ENCODE measurements at places on chromosomes 6 and 20. TPM values are rescaled to one million over a fixed set of nuclear protein-coding genes. Genes with fewer than 3 reads are reported as not detected.

The PLAGL1 gene
- total RNA-seq = 13.1 TPM

DNA sequence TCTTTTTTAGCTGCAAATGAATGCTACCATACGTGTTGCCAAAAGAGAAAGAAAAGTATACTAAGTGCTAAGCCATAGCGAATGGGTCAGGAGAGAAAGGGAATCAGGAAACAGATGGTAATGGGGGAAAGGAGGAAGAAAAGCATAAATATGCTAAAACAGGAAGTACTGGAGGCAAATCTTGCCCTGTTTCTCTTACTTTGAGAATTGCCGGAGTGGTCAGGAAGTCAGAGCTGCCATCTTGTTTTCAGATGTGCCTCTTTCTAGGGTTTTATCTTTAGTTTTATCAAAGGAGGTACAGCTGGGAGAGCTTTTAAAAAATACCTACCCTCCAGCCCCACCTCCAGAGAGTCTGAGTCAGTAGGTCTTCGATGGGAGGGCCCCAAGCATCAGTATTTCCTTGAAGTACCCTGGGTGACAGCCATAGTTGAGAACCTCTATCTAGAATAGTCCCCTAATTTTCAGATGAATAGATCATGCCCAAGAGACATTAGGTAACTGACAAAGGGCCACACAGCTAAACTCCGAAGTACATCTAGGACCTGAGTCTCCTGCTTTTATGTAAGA is 193.3 kb downstream of the CLIC5 start:
- no peak for DNase-seq

DNA sequence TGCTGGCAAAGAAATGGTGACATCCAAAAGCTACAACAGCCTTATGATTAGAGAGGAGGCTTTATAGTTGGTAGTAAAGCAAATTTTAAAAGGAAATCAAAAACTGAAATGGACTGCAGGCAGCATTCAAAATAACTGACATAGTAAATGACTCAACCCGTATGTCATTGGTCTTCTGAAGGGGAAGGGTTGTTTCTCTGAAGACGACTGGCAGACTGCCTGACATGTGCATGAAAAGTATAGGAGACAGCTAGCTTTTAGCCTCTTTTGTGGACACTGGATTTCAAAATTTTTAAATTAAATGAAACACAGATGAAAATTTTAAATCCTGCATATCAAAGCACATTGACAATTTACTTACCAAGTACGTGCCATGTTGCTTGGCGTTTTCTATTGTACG is 90.7 kb downstream of the TRMT6 start:
- no peak for DNase-seq

DNA sequence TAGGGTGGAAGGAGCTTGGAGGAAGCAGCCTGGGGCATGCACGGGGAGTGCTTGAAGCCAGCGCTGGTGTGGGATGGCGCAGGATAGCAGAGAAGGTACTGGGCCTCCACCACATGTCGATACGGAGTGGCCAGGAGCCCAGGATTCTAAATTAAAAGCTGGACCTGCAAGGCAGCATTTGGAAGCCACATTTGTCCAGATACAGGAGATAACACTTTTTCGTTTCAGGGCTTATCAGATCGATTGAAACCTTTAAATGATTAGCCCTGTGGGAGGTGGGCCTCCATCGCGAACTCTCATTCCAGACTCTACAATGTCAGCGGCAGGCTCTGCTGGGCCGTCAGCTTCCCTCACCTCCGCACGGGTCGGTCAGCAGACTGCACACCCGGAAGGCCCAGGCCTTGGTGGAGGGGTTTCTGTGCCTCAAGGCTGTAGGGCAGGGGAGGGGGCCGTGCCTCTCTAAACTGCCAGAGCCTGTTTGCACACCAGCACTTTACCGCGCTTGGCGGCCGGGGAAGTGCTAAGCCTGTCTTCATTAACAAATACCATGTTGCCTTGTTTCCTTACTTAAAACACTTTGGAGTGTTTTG is 17.9 kb downstream of the EDN3 start:
- no peak for DNase-seq

- no peak for DNase-seq
These were observed 29.2 kb downstream of the RHAG start for GRCh38 chr6:49607391-49607982.

The ISM1 gene
- 3.4 TPM for total RNA-seq

- DNase-seq = no peak
These were observed 1027.4 kb upstream of the FLRT3 start for GRCh38 chr20:15364781-15365180.

DNA sequence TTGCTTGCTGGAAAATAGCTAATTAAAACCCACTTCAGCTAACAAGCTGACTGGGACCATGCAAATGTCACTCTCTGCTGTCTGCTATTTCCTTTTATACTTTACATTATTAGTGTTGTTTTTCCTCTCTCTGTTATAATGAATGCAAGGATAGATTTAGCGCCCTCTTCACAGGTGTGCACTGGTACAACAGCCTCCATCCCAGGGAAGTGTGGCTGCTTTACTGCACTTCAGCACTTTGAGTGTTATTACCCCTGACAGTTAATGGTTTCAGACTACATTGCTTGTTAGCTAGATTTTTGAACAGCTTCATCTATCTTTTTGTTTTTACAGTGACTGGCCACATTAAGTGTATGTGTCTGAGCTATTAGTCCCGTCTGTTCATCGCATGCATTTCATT is 405.7 kb downstream of the RNF144B start:
- no peak for DNase-seq

GRCh38 chr20:10696650-10697049 is 22.9 kb upstream of the JAG1 start:
- DNase-seq = no peak

- DNase-seq = no peak
These were observed 138.9 kb upstream of the NUP153 start for GRCh38 chr6:17845598-17845997.

DNA sequence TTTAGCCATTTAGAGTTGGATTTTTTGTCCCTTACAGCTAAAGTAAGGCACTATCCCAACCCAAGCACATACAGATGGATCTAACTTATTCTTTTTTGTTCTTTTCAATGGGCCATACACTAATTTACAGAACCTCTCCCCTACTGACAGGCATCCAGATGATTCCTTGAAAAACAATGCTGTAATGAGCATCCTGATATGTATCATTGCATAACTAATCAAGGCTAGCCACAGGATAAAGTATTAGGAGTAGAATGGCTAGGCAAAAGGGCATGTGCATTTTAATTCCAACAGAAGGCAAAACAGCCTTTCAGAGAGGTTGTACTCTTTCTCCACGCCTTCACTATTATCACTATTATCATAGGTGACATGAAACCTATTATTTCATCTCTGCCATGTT is 54.1 kb downstream of the ELOVL5 start:
- no peak for DNase-seq

The TAAR6 gene
- not detected for total RNA-seq

DNA sequence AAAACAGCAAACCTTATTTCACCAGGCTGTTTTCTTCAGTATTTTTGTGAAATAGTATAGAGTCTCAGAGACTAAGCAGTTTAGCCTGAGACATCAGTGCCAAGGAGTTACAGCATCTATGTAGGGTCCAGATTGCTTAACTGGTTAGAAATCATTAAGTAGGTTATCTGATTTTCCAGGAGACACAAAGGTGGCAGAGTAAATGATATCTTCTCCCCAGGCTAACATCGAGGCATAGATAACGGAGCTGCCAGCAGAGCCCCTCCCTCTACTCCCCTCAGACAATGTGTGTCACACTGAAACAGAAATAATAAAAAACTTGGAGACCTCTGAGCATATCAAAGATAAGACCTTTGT is 473.0 kb upstream of the CITED2 start:
- DNase-seq = no peak

- DNase-seq = no peak
These were observed 42.1 kb upstream of the SRF start for GRCh38 chr6:43128926-43129325.

The NHLRC1 gene
- 0.19 TPM for total RNA-seq

- DNase-seq = peak; percentile 32
These were observed 1.3 kb upstream of the CTCFL start for GRCh38 chr20:57526087-57526884.

The FAM110A gene
- 21.3 TPM for total RNA-seq

GRCh38 chr20:57809661-57810172 is 99.9 kb upstream of the PMEPA1 start:
- no peak for DNase-seq

The SLC22A16 gene
- not detected for total RNA-seq

DNA sequence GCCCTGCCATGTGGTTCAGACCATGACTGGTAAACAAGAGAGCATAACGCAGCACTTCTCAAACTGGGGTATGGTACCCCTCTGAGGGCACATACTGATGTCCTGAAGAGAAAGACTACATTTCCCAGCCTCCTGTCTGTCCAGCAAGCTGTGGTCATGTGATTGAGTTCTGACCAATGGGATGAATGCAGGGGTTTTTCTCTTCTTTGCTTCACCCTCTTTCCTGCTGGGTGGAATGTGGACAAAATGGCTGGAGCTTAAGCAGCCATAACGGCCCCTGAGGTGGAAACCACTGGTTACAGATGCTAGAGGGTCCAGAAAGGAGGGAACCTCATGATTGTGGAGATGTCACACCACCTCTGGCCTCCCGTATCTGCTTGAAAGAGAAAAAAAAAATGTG is 19.4 kb upstream of the KCNB1 start:
- no peak for DNase-seq

- no peak for DNase-seq
These were observed 70.5 kb upstream of the PRL start for GRCh38 chr6:22367346-22367745.
